Activated naive CD4-positive, alpha-beta T cell treated with anti-CD3 and anti-CD28 coated beads for 36 hours (primary cell): ENCODE measurements at places on chromosomes 6 and 20. TPM values are rescaled to one million over a fixed set of nuclear protein-coding genes. Genes with fewer than 3 reads are reported as not detected.

DNA sequence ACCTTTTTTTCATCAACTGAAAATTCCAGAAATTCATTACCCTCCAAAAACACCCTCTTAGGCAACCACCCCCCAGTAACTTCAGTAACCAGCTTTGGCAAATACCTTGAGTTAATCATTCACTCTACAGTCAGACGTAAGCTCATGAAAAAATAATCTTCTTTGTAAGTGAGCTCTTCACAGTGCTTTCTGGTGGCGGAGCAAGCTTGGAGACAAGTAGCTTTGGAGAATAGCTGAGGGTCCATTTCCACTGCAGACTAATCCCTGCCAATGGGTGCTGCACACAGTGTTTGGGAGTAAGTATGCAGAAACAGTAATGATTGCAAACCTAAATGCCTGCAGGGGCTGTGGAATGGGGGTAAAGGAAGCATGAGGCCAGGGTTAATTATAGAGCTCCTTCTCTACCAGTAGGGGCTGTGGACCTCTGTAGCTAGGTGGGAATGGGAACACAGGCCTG, 56.8 kb upstream of the HINT3 start:
- no peak overlapping the region for H3K4me3 ChIP-seq
- peaks cover 5% of the 10 kb centered on the region for H3K4me1 ChIP-seq
- no peak overlapping the region for H3K27ac ChIP-seq
- DNase-seq = no peak

DNA sequence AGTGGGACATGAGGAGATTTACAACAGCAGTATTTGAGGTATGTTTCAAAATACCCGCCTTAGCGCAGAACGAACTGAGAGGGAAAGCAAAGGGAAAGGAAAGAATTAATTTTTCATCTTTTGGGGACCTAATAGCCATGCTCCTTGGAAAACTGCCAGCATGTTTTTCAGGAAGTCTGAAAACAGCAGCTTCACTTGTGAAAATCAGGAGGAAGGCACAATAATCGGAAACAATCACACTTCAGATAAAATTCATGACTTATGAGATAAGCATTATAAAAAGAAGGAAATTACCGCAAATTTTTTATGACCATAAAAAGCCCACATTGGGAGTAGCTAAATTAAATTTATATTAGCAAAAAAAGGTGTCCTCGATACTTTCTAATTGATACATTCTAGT, 541.1 kb downstream of the HAO1 start:
- H3K27ac ChIP-seq = no peak overlapping the region
- no peak for DNase-seq
- no peak overlapping the region for H3K4me3 ChIP-seq

- no peak overlapping the region for H3K4me3 ChIP-seq
- H3K4me1 ChIP-seq = peaks cover 42% of the 10 kb centered on the region
- DNase-seq = no peak
- H3K36me3 ChIP-seq = peaks cover 6% of the 10 kb centered on the region
- H3K27me3 ChIP-seq = no peaks in the 10 kb centered on the region
Observed at GRCh38 chr6:137893726-137894125, 26.7 kb downstream of the TNFAIP3 start.

GRCh38 chr6:47414423-47415167, 63.0 kb upstream of the CD2AP start:
- no peaks in the 10 kb centered on the region for H3K27me3 ChIP-seq
- peaks cover 15% of the 10 kb centered on the region for H3K4me1 ChIP-seq
- H3K4me3 ChIP-seq = peak overlapping the region; percentile 63
- no peaks in the 10 kb centered on the region for H3K36me3 ChIP-seq
- H3K27ac ChIP-seq = peak overlapping the region; percentile 46

GRCh38 chr20:22429175-22430153, 154.9 kb downstream of the FOXA2 start:
- H3K36me3 ChIP-seq = no peaks in the 10 kb centered on the region
- no peak for DNase-seq
- H3K27ac ChIP-seq = no peak overlapping the region
- peaks cover 2% of the 10 kb centered on the region for H3K27me3 ChIP-seq
- no peak overlapping the region for H3K4me3 ChIP-seq

DNA sequence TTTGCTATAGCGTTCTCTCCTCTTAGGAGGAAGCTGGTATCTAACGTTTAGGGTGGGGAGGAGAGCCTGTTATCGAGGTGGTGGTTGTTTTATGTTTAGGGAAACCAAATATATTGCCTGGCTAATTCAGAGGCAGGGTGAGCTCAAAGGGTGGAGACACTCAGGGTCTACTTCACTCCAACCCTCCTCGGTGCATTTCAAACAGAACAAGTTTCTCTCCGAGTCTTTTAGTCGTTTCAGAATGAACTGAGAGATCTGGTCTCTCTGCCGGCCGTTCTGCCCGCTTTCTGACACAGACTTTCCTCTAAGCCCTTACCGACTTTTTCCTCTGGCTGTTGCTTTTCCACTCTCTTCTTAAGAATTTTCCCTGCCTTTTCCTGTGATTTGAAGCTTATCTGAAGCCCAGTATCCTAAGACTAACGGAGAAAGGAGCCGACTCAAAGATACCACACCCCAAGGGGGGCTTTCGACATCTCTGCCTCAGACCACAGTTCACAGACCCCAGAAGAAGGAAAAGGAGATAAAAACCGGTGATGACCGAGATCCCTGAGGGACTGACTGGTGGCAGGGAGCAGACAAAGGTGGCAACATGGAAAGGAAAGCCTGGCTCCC, 865 bp downstream of the STK38 start:
- peaks cover 46% of the 10 kb centered on the region for H3K4me1 ChIP-seq
- peak; percentile 33 for DNase-seq
- H3K36me3 ChIP-seq = peaks cover 14% of the 10 kb centered on the region
- H3K4me3 ChIP-seq = peak overlapping the region; percentile 97

- DNase-seq = no peak
- H3K4me1 ChIP-seq = no peaks in the 10 kb centered on the region
- no peak overlapping the region for H3K27ac ChIP-seq
- peaks cover 1% of the 10 kb centered on the region for H3K36me3 ChIP-seq
- H3K4me3 ChIP-seq = no peak overlapping the region
- no peaks in the 10 kb centered on the region for H3K27me3 ChIP-seq
Observed at GRCh38 chr20:6924681-6925080, 157.2 kb downstream of the BMP2 start.

The PKIB gene
- total RNA-seq = not detected

The WFDC10B gene
- not detected for total RNA-seq

The BANF2 gene
- not detected for total RNA-seq

The BPHL gene
- 6.9 TPM for total RNA-seq

The TRIM40 gene
- not detected for total RNA-seq

The PLCB1 gene
- total RNA-seq = 1.2 TPM

The SCRT2 gene
- total RNA-seq = not detected

The ANKRD66 gene
- total RNA-seq = not detected

The CD109 gene
- 6.7 TPM for total RNA-seq

The ZNF318 gene
- 9.3 TPM for total RNA-seq
